Hematopoietic multipotent progenitor cell treated with erythropoietin and hydrocortisone succinate and interleukin-3 and kit ligand, for 4 days (in vitro differentiated cells): ENCODE measurements at places on chromosomes 2 and 18.

- DNase-seq = no peak
Measured at GRCh38 chr18:11078491-11078890, 70.9 kb downstream of the PIEZO2 start.

- no peak for DNase-seq
Measured at GRCh38 chr2:233799087-233799665, 21.0 kb downstream of the MROH2A start.

DNA sequence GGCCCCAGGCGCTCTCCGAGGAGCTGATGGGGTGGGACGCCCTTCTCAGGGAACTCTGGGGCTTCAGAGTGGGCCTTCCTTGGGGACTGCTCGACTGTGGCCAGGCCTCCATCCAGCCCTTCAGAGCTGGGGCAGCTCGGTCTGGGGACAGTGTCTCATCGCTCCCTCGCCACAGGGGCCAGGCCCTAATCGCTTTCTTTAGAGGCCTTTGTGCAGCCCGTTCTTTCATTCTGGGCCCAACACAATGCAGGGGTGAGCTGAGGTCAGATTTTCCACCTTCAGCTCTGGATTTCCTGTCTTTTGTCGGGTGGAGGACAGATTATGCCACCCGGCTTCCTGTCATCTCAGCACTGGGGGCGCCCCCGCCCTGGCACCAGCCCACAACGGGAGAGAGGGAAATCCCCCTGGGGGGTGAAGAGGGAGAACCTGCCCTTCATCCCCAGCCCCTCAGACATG lies 25.2 kb downstream of the MYCN start:
- peak; percentile 49 for DNase-seq

GRCh38 chr18:76911440-76911839 lies 89.1 kb downstream of the ZNF236 start:
- no peak for DNase-seq

DNA sequence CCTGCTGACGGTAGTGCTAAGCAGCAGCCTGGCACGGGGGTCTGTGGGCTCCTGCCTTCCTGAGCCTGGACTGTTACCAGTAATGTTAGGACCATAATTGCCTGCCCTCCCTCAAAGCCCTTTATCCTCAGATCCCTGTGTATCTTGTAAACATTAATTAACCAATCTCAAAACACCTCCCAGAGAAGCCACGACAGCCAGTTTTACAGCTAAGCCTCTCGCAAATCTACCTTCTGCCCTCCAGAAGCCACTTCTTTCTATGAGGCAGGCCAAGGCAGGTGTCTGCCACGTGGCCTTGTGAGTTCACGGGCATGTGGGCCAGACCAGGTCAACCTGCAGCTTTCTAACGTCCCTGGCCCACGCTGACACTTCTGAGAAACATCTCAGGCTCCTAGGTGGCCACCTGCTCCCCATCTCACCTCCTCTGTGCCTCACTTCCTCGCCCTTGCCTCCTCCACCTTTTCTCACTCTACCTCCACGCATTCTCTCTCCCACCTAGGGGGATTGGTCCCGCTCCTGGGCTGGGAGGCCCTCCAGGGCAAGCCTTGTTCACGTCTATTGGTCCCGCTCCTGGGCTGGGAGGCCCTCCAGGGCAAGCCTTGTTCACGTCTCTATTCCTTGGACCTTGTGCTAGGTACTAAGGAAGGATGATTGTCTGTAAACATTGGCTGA lies 64.3 kb downstream of the EDAR start:
- DNase-seq = no peak

DNA sequence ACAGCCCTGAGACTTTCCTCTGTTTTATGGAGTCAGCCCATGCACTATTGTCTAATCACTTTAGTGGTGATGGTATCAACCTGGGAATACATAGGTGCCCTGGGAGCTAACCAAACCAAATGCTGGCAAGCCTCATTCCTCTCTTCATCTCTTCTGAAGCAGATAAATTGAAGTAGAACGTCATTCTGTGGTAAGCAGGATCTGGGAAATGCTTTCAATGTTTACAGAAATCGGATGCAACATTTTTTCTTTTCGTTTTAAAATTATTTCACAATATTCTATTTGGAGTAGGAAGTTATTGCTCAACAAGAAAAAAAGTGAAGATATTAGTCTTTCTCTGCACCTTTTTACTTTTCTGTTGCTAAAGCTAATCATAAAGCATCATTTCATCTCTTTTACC lies 114.2 kb downstream of the RBMS1 start:
- DNase-seq = peak; percentile 41

GRCh38 chr2:154686162-154686561 lies 12.3 kb upstream of the KCNJ3 start:
- DNase-seq = no peak

DNA sequence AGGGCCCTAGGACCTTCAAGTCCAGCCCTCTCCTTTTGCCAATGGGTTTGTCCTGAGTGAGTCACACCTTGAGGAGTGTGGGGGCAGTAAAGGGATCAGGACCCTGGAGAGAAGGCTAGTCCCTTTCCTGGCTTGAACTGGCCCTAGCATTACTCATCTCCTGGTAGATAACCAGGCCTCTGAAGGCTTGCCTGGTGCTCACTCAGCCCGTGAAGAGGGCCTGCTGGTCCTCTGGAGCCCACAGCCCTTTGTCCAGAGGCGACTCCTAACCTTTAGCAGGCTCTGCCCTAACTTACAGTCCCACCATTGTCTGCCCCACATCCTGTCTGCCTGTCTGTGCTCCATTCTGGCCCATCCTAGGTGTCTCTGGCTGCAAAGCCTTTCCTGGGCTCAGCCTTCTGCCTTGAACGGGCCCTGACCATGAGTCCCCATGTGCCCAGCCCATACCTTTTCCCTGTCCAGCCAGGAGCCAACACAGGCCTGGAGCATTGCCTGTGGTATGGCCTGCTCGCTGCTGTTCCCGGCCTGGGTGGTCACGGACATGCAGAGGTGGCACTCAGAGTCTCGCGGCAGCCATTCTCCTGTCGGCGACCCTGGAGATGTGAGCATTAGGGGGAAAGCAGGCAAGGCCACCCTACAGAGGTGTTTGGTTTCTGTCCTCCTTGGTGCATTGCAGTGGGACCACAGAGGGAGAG lies 5.0 kb downstream of the SFTPB start:
- peak; percentile 35 for DNase-seq

GRCh38 chr2:31967790-31968189 lies 43.0 kb downstream of the MEMO1 start:
- DNase-seq = no peak

GRCh38 chr2:69693775-69694450 lies 48.0 kb upstream of the ANXA4 start:
- DNase-seq = no peak

DNA sequence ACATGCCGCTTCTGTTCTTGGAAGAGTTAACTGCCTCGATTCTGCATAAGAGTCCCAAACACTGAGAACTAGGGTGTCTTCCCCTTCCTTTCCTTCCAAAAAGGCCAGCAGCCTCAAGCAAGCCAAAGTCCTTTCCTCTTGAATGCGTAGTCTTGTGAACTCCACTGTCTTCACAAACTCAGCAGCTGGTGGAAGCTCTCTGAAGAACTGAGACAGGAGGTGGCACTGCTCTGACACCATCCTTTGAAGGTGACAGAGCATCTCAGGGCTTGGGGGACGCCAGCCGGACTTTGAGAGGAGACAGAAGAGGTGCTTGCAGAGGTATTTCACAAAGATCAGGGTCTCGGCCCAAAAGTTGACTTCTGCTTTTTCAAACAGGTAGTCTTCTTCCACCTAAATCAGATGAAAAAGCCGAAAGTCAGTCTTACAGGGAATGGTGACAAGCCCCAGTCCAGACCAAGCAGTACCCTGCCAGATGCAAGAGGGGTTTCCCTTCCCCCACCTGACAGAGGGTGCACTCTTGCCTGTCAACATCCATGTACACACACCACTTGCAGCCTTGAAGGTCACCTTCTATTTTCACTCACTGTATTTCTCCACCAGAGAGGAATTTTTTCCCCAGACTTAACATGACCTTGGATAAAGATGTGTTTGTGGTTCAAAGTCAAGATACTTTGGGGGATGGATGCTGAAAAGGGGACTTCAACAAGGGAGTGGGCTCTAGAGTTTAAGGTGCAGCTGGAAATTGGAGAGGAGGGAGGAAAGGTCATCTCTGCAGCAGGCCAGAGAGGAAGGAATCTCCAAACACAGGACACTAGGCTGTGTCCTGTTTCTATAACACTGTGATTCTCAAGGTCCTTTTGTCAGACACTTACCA lies 4.8 kb upstream of the ZFP36L2 start:
- DNase-seq = no peak

DNA sequence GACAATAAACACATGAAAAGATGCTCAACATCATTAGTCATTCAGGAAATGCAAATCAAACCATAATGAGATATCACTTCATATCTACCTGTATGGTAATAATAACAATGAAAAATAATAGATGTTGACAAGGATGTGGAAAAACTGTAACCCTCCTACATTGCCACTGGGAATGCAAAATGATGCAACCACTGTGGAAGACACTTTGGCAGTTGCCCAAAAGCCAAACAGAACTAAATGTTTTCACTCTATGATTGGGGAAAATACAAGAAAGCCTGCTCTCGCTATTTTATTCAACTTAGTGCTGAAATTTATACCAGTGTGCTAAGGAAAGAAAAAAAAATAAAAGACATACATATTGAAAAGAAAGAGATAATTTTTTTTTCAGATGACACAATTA lies 934.5 kb downstream of the CNTNAP5 start:
- no peak for DNase-seq

GRCh38 chr18:49059028-49059834 lies 108.5 kb upstream of the SMAD7 start:
- peak; percentile 37 for DNase-seq

GRCh38 chr2:4369826-4370419 lies 666.5 kb downstream of the DCDC2C start:
- no peak for DNase-seq

GRCh38 chr2:30511122-30512083 lies 64.4 kb downstream of the LCLAT1 start:
- no peak for DNase-seq

- no peak for DNase-seq
Measured at GRCh38 chr2:216960671-216961268, 100.9 kb upstream of the TNP1 start.

GRCh38 chr2:73290049-73290839 lies 3.1 kb downstream of the EGR4 start:
- peak; percentile 77 for DNase-seq

- no peak for DNase-seq
Measured at GRCh38 chr2:69138247-69138772, 125.3 kb downstream of the ANTXR1 start.

DNA sequence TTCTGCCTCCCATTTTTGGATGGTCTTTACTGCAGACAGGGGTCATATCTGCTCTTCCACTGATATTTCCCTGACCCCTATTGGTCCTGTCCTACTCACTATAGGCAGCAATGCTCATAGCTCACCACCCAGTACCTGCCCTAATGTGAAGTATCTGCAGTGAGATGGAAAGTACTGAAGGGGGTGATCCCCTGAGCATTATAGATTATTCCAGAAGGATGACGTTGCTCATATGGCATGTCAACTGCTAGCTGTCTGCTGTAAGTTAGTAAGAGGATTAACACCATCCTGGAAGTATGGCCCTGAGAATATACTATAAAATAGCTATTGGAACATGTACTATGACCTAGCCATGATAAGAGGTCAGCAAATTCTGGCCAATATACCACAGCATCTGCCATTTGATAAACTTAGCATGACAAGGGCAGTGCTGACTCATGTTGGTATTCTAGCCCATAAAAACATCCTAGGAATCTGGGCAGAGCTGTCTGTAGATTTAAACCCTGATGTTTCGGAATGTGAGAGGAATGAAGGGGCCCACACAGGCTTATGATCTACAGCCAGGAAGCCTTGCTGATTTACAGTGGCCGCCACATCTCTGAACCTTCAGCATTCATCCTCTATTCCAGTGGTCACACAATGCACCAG lies 451.4 kb downstream of the TNS1 start:
- no peak for DNase-seq

- DNase-seq = no peak
Measured at GRCh38 chr2:6312367-6312766, 553.3 kb downstream of the CMPK2 start.

DNA sequence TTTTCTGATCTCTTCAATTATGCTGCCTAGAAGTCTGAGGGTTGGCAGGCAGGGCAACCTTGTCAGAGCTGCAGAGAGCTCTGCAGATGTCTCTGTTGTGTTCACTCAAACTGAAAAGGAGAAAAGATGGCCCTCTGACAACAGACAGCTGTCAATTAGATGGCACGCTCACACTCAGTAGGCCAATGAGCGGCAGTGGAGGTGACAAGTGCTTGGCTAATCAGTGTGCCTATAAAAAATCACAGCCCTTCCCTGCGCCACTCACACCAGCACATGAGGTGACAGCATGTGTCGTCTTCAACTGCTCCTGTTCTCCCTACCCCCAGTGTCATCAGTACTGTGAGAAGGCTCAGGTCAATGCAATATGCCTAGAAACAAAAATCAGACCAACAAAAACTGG lies 203.9 kb downstream of the TCF4 start:
- no peak for DNase-seq

DNA sequence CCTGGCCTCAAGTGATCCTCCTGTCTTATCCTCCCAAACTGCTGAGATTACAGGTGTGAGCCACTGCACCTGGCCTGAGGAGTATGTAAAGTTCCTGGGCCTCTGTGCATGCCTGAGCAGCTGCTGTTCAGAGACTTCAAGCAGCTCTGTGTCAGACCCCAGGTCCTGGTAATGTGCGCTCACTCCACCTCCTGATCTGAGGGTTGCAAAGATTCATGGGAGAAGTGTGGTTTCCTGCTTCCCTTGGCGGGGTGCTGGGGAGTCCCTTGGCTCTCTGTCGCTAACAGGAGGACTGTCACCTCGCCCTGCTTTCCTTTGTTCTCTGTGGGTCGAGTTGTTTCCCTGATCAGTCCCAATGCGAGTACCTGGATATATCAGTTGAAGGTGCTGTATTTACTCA lies 8.6 kb upstream of the IL36A start:
- no peak for DNase-seq

DNA sequence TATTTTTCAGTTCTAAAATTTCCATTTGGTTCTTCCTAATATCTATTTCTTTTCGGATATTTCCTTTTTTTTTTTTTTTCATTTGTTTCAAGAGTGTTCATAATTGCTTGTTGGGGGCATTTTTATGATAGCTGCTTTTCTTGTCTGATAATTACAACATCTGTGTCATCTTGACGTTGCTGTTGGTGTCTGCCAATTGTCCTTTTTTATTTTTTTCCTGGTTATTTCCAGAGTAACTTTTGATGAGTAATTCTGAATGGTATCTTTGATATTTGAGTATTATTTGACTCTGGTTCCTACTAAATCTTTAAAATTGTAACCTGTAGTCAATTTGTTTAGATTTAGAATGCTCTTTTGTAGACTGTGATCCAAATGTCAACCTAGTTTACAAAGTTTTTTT lies 51.3 kb upstream of the CHRNA1 start:
- no peak for DNase-seq

DNA sequence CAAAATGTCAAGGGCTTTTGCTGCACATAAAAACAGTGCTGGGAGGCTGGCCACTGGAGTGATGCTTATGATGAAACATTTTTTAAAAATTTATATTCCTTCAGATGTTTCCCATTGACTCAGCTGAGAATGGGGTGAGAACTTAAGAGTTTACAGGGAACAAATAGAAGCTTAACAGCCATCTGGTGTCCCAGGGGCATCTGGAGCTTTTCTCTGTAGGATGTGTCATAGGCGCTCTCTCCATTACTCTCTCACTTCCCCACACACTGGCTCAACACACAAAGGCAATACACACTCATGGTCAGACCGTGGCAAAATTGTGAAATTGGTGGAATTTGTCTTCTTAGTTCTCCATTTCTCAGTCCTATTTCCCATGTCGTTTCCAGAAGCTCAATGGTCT lies 783.1 kb upstream of the LRRTM1 start:
- DNase-seq = no peak

GRCh38 chr2:73856214-73856613 lies 27.5 kb downstream of the STAMBP start:
- no peak for DNase-seq

GRCh38 chr18:44771956-44772917 lies 91.5 kb downstream of the SETBP1 start:
- DNase-seq = no peak
